GM23338 (cell line): ENCODE measurements at places on chromosomes 12 and 14. TPM values are rescaled to one million over a fixed set of nuclear protein-coding genes. Genes with fewer than 3 reads are reported as not detected.

GRCh38 chr14:92754966-92755365, 6.5 kb upstream of the LGMN start:
- no peak for DNase-seq

Gene SLC25A29
- polyA plus RNA-seq: 65.6 and 67.3 TPM in 2 replicates

Gene RDH12
- polyA plus RNA-seq: 1.6 and 1.7 TPM in 2 replicates

DNA sequence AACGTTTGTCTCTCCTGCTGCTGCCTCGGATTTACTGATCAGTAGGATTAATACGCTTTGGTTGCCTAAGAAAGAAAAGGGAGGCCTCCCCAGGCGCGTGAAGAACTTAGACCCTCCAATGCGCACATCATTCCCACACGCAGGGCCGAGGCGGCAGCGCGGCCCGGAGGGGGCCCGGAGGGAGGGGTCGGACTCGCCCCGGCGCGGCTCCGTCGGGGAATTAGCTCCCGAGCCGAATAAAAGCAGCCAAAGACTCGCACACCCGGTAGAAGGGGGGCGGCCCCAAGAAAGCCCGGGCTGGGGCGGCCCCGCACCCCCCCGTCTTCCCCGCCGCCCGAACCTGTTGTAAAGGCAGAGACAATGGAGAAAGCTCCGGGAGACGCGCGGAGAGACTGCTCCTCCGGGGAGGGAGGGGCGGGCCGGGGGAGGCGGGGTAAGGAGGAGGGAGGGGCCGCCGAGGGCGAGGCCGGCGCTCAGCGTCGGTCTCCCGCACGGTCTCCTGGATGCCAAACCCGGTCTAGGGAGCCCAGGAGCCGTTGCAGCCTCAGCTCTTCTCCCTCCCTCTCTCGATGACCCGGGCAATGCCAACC, at the start of gene NELL2:
NELL2 (minus strand) TSS at position 362 of the 590 bp plus-strand sequence. CDS start 446 bp downstream, outside the sequence.
- DNase-seq: peak; percentile 91

DNA sequence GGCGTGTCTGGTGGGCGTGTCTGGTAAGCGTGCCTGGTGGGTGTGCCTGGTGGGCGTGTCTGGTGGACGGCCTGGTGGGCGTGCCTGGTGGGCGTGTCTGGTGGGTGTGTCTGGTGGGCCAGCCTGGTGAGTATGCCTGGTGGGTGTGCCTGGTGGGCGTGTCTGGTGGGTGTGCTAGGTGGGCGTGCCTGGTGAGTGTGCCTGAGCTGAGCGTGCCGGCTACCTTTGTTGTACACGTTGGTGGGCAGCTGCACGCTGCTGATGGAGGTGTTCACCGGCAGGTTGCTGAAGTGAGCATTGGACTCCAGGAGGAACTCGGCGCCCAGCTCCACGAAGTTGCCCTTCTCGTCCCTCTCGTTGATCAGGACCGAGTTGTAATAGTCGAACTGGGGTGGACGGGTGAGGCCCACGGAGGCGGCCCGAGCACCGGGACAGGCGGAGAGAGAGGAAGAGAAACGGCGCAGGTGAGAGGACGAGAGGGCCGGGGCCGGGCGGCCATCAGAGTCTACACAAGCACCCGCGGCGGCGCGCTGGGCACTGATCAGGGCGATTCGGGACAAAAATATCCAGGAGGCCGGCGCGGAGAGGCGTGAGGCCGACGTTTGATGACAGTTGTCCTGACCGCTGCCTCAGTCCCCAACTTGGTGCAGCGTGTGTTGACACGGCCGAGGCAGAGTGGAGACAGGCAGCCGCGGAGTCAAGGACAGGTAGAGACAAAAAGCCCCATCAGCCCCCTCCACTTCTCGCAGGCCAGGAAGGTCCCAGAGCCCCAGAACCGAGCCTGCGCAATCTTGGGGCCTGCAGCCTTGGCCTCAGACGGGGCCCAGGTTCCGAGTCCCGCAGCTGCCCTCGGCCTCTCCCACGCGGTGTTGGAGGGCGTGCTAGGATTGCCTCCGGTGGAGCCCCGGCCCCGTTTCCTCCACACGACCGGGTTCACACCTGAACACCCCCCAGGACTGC, 10.5 kb downstream of the CACNA2D4 start:
- no peak for DNase-seq

DNA sequence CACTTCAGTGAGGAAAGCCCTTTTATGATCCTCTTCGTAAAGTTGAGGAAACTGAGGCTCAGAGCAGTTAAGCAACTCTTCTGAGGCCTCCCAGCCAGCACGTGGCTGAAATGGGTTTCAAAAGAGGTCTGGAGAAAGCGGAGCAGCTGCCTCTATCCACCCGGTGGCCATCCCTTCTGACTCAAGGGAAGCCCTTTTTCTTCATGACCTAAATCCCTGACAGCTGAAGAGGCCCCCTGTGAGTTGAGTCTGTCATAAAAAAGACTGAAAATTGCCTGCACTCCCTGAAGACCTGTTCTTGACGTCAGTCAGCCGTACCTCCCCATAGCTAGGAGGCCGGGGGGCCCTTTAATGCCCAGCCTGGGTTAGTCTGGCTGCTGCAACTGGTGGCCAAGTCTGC, 10.7 kb downstream of the CMKLR1 start:
- no peak for DNase-seq

Gene ACSM4
- not detected in 2 replicates for polyA plus RNA-seq

Gene NEK9
- 13.9 and 16.3 TPM in 2 replicates for polyA plus RNA-seq

Gene DNAH10
- polyA plus RNA-seq: 0.03 and 0.19 TPM in 2 replicates

Gene AGAP2
- 0.36 and 0.38 TPM in 2 replicates for polyA plus RNA-seq

DNA sequence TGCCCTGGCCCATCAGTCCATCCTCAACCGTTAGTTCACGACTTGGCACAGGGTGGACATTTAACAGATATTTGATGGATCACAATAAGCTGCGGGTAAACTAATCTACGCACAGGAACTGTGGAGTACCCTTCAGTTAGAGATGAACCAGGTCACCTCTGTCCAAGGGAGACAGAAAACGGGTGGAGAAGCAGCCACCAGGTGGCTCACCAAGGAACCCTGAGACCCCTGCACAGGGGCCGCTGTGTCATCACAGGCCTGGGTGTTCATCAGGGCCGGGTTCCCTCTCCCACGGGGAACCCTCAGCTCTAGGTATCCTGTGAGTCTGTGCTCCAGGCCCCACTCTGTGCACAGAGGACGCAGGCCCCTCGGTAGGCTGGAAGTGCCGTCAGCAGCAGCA, 122.2 kb downstream of the PIWIL1 start:
- DNase-seq: no peak

- DNase-seq: no peak
Observed at GRCh38 chr14:39232554-39233415, 930 bp upstream of the MIA2 start.

Gene IRAK3
- polyA plus RNA-seq: 0.47 and 0.53 TPM in 2 replicates

Gene CMTM5
- not detected in 2 replicates for polyA plus RNA-seq

DNA sequence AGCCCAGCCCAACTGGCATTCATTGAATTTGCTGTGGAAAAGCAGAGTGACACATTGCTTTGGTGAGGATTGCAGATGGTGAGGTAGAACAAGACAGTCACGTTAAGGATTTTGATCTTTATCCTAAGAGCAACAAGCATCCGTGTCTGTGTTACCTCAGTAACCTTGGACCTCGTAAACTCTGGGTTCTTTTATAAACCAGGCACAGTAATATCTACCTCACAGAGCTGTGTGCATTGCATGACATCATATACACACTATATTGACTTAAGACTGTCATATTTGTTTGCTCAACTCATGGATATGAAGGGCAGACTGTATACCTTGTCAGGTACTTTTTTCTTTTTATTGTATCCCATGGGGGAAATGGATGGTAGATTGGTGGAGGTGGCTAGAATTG, 156.2 kb downstream of the ETV6 start:
- no peak for DNase-seq

DNA sequence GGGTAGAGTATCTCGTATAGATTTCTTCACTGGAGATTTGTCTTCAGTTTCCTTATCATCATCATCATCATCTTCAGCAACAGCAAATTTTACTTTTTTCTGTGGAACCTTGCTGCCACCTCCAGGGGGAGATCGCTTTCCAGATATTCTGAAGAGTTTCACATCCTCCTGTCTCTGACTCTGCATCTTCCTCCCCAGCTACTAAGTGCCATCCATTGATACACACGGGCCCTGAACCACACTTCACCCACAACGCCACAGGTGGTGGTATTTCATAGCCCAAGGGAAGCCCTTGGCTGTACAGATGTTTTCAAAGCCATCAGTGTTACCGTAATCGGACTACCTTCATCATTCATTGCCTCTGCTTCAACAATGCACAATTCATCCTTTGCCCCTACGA, 82.2 kb downstream of the PPP2R5C start:
- DNase-seq: peak; percentile 55

- DNase-seq: peak; percentile 53
Observed at GRCh38 chr12:4089121-4089606, 184.4 kb upstream of the CCND2 start.

Gene KRT3
- polyA plus RNA-seq: not detected in 2 replicates

- peak; percentile 89 for DNase-seq
Observed at GRCh38 chr14:75088566-75089373, 19.3 kb downstream of the ZC2HC1C start.

DNA sequence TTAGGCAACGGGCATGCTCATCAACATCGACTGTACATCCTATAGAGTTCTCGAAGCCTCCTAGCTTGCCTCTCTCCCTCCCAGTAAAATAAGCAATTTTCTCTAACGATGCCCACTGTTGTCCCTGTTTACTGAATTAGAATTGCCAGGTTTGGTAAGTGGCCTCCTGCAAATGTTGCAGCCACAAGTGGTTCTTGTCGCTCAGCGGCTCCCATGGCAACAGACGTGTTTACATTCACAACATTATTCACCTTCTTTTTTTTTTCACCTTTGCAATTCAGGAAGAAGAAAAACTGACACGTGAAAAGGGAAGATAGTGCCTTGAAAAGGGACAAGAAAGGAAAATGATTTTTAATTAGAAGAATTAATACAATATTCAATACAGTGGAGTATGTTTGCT, 100.9 kb upstream of the PKP2 start:
- DNase-seq: peak; percentile 53

GRCh38 chr14:75331471-75331870, 52.8 kb downstream of the FOS start:
- DNase-seq: no peak

DNA sequence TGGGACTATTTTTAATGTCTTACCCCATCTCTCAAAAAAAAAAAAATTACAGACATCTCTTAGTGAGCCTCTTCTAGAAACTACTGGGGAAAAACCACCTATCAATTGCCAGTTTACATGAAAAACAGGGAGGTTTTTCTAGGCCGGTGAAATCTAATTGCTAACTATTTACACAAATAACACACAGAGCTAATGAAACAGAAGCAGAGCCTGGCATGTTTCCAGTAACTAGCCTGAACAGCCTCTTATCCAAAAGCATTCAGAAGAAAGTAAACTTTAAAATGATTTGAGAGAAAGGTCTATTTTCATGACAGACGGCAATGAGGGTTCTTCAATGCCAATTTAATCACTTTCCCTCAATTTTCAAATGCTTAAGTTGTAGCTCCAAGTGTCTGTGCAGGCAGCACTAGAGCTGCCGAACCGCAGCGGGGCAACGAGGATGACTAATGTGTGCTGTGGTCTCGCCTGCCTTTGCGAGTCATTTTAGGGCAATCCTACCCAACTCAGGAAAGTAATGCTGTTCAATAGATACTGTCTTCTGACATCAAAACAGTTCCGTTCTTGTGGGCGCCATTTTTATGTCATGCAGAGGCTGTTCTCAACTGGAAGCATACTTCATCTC, 84.6 kb downstream of the SETD3 start:
- DNase-seq: no peak

GRCh38 chr12:31003861-31004640, 69.6 kb upstream of the DDX11 start:
- no peak for DNase-seq

Gene HHIPL1
- polyA plus RNA-seq: 1.9 TPM in 2 replicates
